Activated T-cell treated with anti-CD3 and anti-CD28 coated beads, Interleukin-2, amount 50 U/mL, for 72 hours (primary cell): ENCODE measurements at places on chromosomes 1 and 21. TPM values are rescaled to one million over a fixed set of nuclear protein-coding genes. Genes with fewer than 3 reads are reported as not detected.

The ITGB2 gene
- 287 TPM for total RNA-seq

The ZNF362 gene
- total RNA-seq = 23.9 TPM

The AGT gene
- total RNA-seq = not detected

The FCRL6 gene
- total RNA-seq = not detected

The LAMB3 gene
- 5.9 TPM for total RNA-seq

The SLC22A15 gene
- 1.5 TPM for total RNA-seq

The FCER1G gene
- 1.8 TPM for total RNA-seq

The C21orf58 gene
- total RNA-seq = 37.5 TPM

The MCOLN3 gene
- 0.74 TPM for total RNA-seq

The NBPF6 gene
- not detected for total RNA-seq

The KRTAP19-3 gene
- not detected for total RNA-seq

The RTCA gene
- 81.6 TPM for total RNA-seq

The TMEM52 gene
- 0.88 TPM for total RNA-seq

The ZNF683 gene
- total RNA-seq = 0.25 TPM

The C1orf185 gene
- total RNA-seq = not detected

The RXFP4 gene
- total RNA-seq = not detected

The NPHS2 gene
- not detected for total RNA-seq

The PGLYRP3 gene
- not detected for total RNA-seq

The PTCH2 gene
- 3.2 TPM for total RNA-seq

The EXTL1 gene
- not detected for total RNA-seq

The FAM72C gene
- total RNA-seq = 49.2 TPM

The REN gene
- total RNA-seq = not detected

The OR10K1 gene
- not detected for total RNA-seq

The PANK4 gene
- total RNA-seq = 49.7 TPM

The TNFAIP8L2 gene
- 14.7 TPM for total RNA-seq

The FMN2 gene
- not detected for total RNA-seq

The HAPLN2 gene
- total RNA-seq = 0.22 TPM

The SPRR2E gene
- not detected for total RNA-seq

The TTC24 gene
- total RNA-seq = 14.7 TPM

The SPRR1B gene
- not detected for total RNA-seq

The GJA4 gene
- 0.17 TPM for total RNA-seq

The ALDH9A1 gene
- total RNA-seq = 28.0 TPM

The UBASH3A gene
- 54.5 TPM for total RNA-seq

The ASPM gene
- total RNA-seq = 53.4 TPM

The NBPF4 gene
- 0.31 TPM for total RNA-seq

The OR2L2 gene
- 0.12 TPM for total RNA-seq

The NBPF20 gene
- 2.3 TPM for total RNA-seq

The AMY2B gene
- 12.9 TPM for total RNA-seq

The ANKRD65 gene
- 0.17 TPM for total RNA-seq

The EXTL2 gene
- 4.0 TPM for total RNA-seq

The DDX59 gene
- 26.5 TPM for total RNA-seq

The NHLH2 gene
- 0.10 TPM for total RNA-seq

The ANGPTL1 gene
- total RNA-seq = not detected
